ENCODE measurements at places on chromosomes 1 and 21. TPM values are rescaled to one million over a fixed set of nuclear protein-coding genes. Genes with fewer than 3 reads are reported as not detected.
A peak's percentile ranks its signal among the peaks of the same experiment; 100 is the strongest.

GRCh38 chr21:33634254-33634653 lies 7.3 kb downstream of the CRYZL1 start:
- no peak for DNase-seq

LCE1A gene
- not detected for total RNA-seq

DNA sequence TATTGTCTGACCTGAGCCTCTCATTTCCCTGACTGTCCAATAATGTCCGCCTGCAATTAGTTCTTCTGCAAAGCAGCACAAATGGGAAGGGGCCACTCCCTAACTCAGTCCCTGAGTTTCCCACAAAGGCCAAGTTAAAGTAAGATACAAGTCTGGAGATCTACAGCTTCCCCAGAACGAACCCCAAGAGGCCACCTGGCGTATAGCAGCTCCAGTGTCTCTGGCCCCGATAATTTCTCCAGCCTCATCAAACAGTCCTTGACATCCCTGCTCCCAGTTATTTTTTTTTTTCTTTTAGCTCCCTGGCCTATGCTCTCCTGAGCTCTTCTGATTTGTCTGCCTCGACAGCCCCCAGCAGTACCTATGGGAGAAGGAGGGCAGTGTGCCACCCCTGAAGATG lies 8.1 kb upstream of the ACKR1 start:
- no peak for DNase-seq

DNA sequence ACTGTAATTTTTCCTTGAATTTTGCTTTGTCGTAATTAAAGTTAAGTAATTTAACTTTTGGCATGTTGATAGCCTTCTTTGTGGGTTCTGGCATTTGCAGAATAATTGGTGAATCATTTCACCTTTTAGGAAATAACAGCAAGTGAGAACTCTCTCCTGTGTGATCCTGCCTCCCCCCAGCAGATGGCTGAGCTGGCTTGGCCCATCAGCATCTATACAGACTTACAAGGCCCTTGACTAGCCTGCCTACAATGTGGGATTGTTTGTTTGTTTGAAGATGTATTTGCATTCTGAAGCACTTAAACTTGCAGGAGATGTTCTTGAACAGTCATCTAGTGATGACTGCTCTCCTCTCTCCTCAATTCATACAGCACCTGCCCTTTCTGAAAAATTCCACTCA lies 55.9 kb downstream of the MACO1 start:
- DNase-seq: no peak

GRCh38 chr1:245226203-245226499 lies 71.4 kb downstream of the KIF26B start:
- no peak for DNase-seq

DNA sequence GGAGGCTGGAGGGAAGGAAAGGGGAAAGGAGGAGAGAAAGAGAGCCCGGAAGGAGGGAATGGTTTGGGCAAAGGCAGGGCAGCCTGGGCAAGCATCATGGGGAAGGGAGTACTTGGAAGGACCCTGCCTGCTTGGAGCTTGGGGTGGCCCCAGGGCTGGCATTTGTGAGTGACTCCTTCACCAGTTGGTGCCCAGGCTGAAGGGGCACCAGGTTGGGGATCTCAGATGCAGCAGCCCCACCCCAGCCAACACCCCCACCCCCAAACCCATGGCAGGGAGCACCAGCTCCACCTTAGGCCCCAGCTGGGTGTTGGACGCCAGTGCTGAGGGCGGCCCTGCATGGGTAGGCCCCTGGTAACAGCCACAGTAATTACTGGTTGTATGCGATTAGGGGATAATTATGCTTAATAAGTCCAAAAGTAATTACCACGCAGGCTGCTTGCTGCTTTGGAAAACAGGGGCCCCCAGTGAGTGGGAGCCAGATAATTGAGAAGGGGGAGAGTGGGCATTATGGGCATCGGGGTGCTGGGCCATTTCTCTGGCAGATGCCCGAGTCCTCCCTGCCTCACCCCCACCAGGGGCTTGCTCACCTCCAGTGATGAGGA lies 78.3 kb downstream of the VWA5B1 start:
- DNase-seq: no peak

DNA sequence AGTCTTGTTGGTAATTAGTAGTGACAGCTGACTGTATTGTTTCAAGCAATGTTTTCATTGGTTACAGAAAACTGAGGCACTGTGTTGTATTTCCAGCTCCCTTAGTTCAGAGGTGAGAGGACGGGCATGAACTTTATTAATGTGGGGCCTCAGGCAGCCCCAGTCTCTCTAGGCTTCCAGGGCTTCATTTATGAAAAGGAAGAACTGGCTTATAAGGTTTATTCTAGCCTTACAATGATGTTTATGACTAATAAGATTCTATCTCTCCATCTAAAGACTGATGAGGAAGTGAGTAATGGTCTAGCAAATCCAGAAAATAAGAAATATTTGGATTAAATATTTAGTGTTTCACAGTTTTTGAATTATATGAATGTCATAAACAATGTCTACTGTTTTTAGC lies 41.5 kb downstream of the CBS start:
- DNase-seq: no peak

DNA sequence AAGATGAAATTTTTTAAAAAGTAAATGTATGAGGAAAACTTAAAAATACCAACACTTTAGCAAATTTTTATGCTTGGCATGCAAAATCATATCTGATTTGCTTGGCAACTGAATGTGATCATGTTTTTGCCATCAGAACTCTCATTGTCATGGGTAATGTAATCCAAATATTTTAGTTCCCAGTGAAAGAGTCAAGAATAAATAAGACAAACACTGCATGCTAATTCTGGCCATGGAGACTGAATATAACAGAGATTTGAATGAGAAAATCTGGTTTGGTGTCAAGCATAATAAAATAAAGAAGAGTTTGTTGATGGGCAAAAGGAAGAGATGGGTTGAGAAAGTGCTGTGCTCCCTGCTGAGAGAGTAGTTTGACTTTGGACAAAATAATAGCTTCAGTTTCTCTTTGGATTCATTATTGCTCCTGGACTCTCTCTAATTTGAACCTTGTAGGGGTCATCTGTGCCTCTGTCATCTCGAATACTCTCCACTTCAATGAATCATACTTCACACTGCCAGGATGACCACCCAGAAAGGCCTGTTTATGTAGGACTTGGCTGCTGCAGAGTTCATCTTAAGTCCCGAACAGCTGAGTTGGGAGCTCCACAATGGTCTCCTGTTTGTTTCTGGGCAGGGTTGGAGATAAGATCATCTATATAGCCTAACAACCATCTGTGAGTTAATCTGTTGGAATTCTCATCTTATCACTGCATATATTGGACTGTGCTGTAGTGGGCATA lies 34.4 kb downstream of the ADAMTS1 start:
- DNase-seq: no peak

GRCh38 chr1:25651824-25652741 lies 35.5 kb downstream of the MAN1C1 start:
- no peak for DNase-seq

SRSF11 gene
- 127 TPM for total RNA-seq

GRCh38 chr1:155247667-155248553 lies 7.4 kb downstream of the ENTREP3 start:
- DNase-seq: no peak

DNA sequence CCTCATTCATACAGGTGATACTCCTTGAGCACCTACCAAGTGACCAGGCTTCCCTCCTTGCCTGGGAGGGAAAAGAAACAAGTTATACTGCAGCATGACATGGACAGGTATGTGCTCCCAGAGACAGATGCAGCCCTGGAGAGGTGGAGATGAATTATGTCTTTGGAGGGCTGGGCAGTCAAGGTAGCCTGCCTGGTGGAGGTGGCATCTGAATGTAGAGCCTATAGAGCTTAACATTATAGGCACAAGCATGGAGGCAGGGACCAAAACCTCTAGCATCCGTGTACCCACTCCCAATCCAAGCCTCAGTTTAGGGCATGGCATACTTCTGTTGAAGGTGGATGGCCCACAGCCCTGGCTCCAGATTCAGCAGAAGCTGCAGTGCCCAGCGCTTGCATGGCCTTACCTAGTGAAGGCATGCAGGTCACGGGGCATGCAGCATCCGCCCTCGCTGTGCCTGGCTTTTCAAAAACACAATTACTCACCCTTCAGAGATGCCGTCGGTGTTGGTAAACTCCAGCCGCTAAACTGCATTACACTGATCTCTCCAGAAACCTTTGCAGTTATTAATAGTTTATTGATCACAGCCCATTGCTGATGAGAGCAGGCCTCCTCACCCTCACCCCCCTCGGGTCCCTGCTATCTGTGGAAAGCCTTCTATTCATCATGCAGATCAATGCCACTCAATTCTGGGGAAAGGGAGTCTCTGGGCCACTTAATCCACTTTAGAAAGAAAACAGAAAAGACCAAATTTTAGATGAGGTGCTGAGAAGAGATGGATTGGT lies 151.1 kb upstream of the KLHDC7A start:
- DNase-seq: no peak

DNA sequence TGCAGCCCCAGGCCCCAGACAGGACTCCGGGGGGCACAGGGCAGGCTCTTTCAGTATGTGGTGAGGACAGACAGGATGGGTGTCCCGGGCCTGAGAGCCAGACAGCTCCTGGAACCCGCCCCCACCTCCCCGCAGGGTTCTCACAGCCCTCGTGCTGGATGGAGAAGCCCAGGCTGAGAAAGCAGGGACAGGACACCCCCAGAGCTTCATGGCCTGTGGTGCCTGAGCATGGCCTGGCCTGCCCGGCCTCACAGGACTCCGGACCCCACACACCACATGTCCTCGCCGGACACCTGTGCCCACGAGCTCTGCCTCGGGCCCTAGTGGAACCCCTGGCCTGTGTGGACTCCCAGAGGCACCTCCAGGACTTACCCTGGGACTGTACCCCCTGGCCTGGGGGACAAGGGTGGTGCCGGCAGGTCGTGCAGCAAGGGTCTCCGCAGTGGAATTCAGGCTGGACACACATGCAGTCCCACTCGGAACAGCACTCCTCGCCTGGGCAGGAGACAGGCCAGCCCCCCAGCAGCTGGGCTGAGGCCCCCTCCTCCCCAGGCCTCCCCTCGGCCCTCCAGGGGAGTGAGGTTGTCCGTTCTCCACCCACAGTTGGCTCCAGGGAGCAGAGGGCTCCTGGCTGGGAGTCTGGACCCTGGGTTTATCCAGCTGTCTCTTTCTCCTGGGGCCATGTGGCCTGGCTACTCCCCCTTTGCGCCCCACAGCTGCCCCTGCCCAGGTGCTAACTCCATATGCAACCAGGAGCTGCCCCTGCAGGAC lies 1.2 kb downstream of the TNFRSF18 start:
- DNase-seq: no peak

GRCh38 chr21:37445228-37445627 lies 78.7 kb downstream of the DYRK1A start:
- no peak for DNase-seq

KIAA1614 gene
- 7.7 TPM for total RNA-seq

VASH2 gene
- total RNA-seq: 0.92 TPM

DNA sequence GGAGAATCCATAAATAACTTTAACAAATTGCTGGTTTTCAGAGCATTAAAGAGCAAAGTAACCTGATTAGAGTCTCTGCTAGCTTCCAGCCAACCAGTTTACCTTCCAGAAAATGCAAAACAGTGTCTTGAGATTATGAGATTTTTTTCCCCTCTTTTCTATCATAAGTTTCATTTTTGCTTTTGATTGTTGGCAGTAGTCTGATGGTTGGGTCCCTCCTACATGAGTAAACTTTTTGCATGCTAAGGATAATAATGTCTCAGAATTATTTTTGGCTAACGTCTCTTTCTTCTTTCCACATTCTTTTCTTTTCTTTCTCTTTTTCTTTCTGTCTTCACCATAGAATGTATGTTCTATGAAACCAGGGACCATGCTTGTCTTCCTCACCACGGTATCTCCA lies 6.3 kb upstream of the ADAMTS5 start:
- no peak for DNase-seq

DNA sequence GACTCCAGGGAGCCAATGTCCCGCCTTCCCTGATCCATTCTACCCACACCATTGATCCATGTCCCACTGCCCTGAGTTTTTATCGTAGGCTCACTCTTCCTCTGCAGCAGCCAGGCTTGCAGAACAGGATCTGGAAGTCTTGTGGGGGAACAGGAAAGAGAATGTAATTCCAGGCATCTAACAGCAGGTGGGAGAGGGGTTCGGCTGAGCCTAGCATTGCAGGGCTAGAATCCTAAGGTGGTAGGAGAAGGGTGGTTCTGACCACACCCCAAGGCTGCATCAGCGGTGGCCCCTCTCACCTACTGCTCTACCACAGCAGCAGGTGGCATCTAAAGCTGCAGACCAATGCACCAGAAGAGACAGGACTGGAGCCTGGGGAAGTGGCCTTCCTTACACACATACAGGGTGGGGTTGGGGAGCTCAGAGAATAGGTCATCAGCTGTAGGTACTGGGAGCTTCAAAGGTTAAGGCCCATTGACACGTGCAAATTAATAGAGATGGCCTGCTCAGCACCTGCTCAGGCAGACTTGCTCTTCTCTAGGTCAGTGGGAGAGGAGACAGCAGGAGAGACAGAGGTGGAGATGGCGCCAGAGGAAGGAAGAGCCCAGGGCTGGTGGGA lies 20.5 kb downstream of the KNCN start:
- no peak for DNase-seq

GRCh38 chr1:204461331-204462228 lies 33.0 kb downstream of the PIK3C2B start:
- no peak for DNase-seq

- DNase-seq: peak; percentile 24
Observed at GRCh38 chr1:18554597-18554996, 73.9 kb downstream of the KLHDC7A start.

FCMR gene
- 8.0 TPM for total RNA-seq

- no peak for DNase-seq
Observed at GRCh38 chr21:42711667-42712066, 58.2 kb downstream of the PDE9A start.

DNA sequence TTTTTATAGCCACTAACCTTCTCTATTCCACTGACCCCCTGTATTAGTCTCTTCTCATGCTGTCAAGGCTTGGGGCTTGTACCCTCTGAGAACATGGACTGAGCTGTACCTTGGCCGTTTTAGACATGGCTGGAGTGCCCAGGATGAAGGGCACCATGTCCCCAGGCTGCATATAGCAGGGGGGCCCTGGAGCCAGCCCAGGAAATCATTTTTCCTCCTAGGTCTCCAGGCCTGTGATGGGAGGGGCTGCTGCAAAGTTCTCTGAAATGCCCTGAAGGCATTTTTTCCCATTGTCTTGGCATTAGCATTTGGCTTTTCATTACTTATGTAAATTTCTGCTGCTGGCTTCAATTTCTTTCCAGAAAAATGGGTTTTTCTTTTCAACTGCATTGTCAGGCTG lies 119.5 kb downstream of the NTMT2 start:
- no peak for DNase-seq

GRCh38 chr1:147641695-147642592 lies 28.4 kb downstream of the ACP6 start:
- DNase-seq: peak; percentile 49

KCNH1 gene
- 1.4 TPM for total RNA-seq

GRCh38 chr1:116585886-116586285 lies 15.1 kb upstream of the CD58 start:
- no peak for DNase-seq

- DNase-seq: peak; percentile 1
Observed at GRCh38 chr1:47598357-47598756, 160.5 kb downstream of the FOXD2 start.

DESI2 gene
- total RNA-seq: 20.1 TPM

TFF2 gene
- 115 TPM for total RNA-seq

NEGR1 gene
- total RNA-seq: 26.9 TPM

FAM72C gene
- total RNA-seq: 0.58 TPM

GRCh38 chr1:33082575-33083108 lies 1.7 kb downstream of the AZIN2 start:
- DNase-seq: no peak

DISP1 gene
- total RNA-seq: 27.4 TPM

All from mucosa of gallbladder (tissue), 1 donor.